Stimulated activated CD8-positive, alpha-beta memory T cell treated with anti-CD3 and anti-CD28 coated beads, Interleukin-7, amount 100 ng/mL, for 1 hour (primary cell): ENCODE measurements at places on chromosomes 3 and 15.

- DNase-seq: no peak
Observed at GRCh38 chr3:101163554-101163953, 156.8 kb downstream of the IMPG2 start.

GRCh38 chr3:113055201-113055600 is 64.4 kb downstream of the GTPBP8 start:
- DNase-seq: no peak

- no peak for DNase-seq
Observed at GRCh38 chr3:123941121-123941520, 19.9 kb downstream of the CCDC14 start.

DNA sequence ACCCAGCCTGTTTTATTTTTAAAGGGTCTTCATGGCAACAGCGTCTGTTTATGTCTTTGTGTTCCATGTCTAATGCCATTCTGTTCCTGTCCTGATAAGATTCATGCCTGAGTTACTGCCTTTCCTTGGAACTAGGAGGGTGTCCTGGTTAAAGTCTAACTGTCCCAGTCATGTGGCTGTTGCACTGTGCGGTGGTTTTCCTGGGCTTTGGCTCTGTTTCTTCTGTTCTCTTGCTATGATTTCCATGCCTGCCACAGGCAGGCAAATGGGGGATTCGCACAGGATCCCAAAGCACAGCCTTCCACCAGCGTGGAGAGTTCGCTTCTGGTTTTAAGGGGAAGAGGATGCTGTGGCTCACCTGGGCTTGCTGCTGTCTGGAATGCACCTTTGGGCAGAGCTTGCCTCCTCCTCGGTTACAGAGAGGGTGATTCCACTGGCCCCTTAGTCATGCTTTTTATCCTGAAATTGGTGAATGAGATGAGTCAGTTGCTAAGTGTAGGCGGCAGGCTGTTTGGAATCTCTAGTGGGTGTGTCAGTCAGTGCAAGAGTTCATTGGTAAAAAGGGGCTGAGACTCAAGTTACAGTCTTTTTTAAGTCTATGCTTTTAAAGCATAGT is 86.8 kb downstream of the CCK start:
- DNase-seq: no peak

- no peak for DNase-seq
Observed at GRCh38 chr3:43097400-43098080, 8.3 kb downstream of the POMGNT2 start.

GRCh38 chr15:99729920-99730319 is 3.3 kb downstream of the LYSMD4 start:
- no peak for DNase-seq

DNA sequence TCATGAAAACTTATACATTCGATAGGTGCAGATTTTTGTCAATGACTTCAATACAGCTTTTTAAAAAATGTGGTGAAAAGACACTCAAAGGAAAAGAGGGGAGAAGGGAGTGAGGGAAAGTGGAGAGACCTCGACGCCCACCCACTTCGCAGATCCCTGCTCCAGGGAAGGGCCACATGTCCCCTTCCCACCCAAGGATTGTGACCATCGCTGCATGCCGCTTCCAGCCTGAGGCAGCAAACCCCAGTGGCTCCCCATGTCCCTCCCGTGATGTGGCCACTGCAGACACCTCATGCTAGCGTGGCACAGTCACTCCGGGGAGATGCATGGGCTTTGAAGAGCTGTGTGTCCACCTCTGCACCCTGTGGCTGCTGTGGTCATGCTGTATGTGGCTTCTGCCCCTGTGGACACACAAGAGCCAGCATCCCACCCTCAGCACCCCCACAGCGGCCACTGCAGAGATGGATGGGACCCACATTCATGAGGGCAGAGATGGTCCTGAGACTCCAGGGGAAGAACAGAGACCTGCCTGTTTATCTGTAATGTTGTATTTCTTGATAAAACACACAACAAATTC is 230.2 kb downstream of the OCA2 start:
- DNase-seq: no peak

DNA sequence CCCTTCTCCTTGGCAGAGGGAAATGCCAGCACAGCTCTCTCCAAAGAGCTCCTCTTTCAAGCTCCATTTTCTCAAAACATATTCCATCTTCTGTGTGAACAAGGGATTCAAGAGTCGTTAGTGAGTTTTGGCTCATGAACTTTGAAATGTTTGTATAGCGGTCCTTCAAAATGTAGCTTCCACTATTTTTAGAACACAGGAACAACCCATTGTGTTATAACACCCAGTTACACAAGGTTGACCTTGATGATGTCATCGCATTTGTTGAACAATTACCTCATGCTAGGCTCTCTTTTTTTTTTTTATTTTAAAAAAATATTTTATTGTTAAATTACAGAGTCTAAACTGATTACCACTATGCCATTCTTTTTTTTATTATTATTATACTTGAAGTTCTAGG is 251.7 kb downstream of the THSD4 start:
- DNase-seq: no peak

DNA sequence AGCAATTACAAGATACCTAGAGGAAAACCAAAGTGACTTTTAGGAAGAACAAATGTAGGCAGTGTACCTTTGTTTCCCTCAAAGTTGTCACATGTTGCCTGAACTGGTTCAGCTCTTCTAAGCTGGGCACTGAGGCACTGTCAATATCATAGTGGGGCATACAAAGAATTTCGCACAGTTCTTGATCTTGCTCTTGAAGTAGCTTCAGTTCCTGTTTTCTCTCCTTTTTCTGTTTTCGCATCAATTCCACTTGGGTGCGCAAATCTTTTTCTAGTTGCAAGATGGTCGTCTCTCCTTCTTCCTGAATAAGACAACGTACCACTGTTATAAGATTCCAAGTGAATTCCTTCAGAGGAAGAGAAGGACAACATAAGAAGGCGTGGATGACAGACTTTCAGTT is 12.7 kb downstream of the PRC1 start:
- no peak for DNase-seq

DNA sequence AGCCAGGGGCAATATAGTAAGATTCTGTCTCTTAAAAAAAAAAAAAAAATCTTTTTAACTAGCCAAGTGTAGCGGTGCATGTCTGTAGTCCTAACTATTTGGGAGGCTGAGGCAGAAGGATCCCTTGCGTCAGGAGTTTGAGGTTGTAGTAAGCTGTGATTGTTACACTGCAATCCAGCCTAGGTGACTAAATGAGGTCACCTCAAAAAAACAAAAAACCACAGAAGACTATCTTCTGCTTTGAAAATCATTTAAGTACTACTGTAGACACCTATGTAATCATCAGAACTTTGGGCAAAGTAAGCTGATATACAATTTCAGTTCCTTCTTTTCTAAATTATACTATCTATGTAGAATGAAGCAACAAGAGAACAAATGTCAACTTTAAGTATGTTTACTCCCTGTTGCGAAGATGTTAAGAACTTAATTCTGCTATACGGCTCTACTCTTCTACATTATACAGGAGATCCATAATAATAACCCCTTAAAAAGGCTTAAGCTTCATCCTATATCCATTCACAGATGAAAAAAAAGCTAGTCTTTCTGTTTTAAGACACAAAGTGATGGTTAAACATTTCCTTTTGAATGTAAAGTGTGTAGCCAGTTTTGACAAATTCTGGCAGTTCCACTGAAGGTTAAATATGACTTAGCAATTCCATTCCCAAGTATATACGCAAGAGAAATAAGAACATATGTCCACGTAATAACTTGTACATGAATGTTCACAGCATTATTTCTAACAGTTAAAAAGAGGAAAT is 15.2 kb downstream of the DAZL start:
- DNase-seq: no peak

- no peak for DNase-seq
Observed at GRCh38 chr3:152737021-152737908, 97.7 kb upstream of the P2RY1 start.

- DNase-seq: no peak
Observed at GRCh38 chr15:74643665-74644204, 28.1 kb downstream of the CLK3 start.

GRCh38 chr3:56005196-56005805 is 463.0 kb downstream of the ERC2 start:
- DNase-seq: no peak

DNA sequence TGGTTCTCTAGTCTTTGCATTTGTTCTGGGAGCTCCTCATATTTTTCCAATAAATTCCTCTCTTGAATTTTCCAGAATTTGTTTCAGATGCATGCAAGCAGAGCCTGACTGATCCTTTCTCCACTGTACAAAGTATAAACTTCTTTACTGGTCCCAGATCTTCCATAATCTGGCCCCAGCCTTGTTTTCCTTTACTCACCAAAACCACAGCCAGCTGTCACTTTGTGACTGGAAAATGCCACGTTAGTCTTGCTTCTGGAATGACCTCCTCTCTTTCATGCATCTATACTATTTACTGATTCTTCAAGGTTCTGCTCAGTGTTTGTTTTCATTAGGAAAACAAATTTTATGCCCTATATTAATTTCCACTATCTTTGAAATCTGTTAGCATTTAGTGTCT is 60.4 kb upstream of the SPPL2A start:
- DNase-seq: no peak

DNA sequence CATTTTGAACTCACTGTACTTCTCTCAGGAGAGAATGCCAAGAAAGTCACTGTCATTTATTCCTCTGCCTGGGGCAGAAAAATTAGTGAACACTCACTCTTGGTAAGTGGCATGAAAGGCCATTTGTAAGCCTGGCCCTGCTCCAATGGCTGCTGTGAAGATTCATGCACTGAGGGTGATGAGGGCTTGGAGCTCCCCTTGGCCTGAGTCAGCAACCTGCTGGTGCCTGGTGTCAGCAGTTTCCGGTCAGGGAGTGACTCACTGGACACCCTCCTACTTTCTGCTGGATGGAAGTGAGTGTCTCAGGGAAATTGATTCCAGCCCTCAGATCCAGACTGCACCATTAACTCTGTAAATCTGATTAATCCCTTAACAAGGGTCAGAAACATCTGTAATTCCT is 37.6 kb downstream of the TRA2B start:
- DNase-seq: no peak

DNA sequence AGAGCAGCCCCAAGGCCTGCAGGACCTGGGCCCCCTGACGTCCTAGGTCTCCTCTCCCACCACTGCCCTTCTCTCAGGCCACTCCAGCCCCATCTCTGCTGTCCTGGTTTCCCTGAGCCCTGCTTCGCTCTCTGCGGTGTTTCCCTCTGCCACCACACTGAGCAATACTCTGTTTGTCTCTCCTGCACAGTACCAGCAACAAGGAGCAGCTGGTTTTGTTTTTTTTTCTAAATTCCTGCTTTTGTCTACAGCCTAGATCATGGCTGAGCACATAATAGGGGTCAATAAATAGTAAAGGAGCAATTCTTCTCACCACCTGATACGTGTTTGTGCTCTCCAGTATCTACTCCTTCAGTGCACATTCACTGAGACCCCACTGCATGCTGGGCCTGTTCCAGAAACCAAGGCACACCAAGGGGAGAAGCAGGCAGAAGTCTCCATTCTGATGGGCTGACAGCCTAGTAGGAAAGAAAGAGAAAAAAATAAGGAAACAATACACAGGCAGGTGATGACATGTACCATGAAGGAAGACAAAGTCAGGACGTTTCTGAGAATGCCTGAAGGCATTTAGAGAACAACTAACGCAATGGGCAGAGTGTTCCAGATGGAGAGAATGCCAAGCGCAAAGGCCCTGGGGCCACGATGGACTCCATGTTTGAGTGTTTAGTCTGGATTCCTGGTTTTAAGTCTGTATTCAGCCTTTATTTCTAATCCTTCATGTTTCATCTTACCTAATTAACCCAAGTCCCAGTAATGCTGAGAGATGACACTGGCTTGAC is 6.0 kb upstream of the ACAD9 start:
- no peak for DNase-seq

- DNase-seq: no peak
Observed at GRCh38 chr3:40624189-40624769, 99.5 kb downstream of the ZNF621 start.

GRCh38 chr3:38636881-38637280 is 12.6 kb downstream of the SCN5A start:
- DNase-seq: no peak

GRCh38 chr15:67180514-67181191 is 73.8 kb downstream of the AAGAB start:
- no peak for DNase-seq

- DNase-seq: no peak
Observed at GRCh38 chr3:179166561-179167201, 18.5 kb downstream of the PIK3CA start.

- DNase-seq: no peak
Observed at GRCh38 chr3:48738926-48739616, 22.1 kb upstream of the IP6K2 start.

DNA sequence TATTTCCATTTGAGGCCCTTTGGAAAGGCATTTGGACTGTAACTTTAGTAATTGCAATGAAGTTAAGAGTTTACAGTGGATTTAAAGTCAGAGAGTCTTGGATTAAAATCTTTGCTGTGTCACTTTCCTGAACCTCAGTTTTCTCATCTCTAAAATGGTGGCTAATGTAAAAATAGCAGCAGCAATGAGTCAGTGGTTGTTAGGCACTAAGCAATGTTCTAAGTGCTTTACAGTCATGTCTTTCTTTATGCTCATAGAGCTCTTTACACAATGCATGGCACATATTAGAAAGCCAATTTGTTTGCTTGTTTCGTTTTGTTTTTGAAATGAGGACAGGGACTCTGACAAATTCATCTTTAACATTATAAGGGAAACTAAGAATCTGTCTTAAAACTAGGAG is 222.7 kb upstream of the DNAJC19 start:
- DNase-seq: no peak

- DNase-seq: no peak
Observed at GRCh38 chr3:138066383-138066782, 49.0 kb downstream of the DZIP1L start.

DNA sequence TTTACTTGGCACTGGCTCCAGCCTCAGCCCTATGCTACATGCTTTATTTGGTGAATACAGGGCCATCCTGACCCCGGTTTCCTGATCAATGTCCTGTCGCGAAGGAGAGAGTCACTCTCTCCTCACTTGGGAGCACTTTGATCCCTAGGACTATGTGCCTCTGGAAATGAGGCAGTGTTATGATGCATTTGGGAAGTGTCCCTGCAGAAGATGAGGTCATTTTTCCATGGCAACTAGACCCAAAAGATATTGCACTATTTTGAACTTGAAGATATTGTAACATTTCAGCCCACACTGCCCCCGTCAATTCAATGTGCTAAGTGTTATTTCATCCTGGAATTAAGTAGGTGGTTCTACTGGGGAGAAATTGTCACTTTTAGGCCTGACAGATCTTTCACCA is 68.0 kb downstream of the LRRK1 start:
- DNase-seq: no peak

DNA sequence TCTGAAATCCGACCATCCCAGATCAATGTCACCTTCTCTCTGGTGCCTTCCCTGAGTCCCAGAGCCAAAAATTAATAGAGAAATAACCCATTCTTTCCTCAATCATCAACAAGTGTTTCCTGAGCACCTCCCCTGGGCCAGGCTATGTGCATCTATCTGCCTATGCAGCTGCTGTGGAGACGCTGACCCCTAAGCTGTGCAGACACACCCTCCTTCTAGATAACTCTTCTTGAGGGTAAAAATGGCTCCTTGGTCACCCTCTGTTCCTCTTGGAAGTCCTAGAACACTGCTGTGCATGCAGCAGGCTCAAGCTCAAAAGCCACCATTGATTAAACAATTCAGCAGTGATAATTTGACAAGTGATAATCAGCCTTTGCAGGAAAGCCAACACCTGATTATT is 18.4 kb downstream of the CA12 start:
- DNase-seq: no peak

GRCh38 chr15:95556225-95556624 is 774.3 kb upstream of the NR2F2 start:
- no peak for DNase-seq
